GM12865 (cell line): ENCODE measurements at places on chromosomes 5 and 9.

GRCh38 chr5:62603934-62604333 lies 25.3 kb downstream of the LRRC70 start:
- DNase-seq: no peak

GRCh38 chr5:6707852-6708251 lies 5.4 kb upstream of the TENT4A start:
- no peak for DNase-seq

- no peak for DNase-seq
Measured at GRCh38 chr5:41112486-41113455, 41.6 kb upstream of the MROH2B start.

DNA sequence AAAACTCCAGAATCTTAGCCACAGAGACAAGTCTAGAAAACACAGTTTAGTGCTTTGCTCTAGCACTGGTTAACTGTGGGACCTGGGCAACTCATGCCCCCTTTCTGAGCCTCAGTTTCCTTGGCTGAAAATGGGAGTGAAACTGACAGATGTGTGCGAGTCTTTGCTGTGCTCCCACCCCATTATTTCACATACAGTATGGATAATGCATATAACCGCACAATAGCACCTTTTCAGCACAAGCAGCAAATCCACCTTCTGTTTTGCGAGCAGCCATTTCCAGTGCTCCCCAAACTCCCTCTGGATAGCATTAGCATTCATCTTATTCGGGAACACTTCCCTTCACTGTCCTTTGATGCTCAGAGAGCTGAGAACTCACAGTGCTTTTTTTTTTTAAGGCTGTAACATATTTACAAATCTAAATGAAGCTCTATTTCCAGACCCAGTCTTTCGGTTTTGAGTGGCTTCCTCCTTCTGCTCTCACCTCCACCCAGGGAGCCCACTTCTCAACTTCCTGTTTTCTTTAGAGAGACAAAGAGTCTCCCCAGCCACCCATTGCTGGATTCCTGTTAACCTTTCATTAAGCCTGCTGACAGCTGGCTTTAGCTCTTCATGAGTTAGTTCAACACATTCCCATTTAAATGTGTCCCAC lies 49.2 kb downstream of the TIMD4 start:
- DNase-seq: peak; percentile 87

DNA sequence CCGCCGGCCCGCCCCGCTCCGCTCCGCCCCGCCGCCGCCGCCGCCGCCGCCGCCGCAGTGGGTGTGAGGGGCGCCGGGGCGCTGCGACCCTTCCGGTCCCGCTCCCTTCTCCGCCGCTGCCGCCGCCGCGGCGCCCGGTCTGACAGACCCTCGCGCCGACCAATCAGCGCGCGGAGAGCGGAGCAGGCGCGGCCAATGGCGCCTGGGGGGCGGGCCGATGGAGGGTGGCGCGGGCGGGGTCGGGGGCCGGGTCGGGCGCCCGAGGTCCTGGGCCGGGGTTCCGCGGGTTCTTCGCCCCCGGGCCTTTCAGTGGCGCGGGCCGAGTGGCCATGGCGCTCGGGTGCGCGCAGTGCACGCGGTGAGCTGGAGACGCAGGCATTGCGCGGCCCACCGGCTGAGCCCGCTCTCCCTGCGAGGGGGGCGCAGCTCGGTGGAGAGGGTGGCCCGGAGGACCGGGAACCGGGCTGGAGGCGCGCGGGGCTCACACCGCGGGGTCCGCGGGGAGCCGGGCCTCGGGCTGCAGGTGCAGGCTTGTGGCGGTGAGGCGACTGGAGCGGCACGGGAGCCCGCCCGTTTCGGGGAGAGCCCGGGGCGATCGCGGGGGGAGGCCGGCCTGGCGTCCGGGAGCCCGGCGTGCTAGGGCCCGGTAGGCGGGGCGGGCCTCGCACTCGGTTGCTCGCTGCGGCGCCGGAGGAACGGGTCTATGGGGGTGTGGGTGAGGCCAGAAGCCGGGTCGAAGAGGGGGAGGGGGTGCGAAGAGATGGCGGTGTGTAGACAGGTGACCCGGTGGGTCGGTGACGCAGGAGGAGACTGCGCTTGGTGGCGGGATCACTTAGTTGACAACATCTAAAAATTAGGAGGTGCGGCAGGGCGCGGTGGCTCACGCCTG lies at the start of gene MAPK9:
Gene MAPK9, minus strand, starts transcription at position 141 of the 889 bp plus-strand sequence. CDS start 11,522 bp downstream, outside the sequence.
- DNase-seq: peak; percentile 91

DNA sequence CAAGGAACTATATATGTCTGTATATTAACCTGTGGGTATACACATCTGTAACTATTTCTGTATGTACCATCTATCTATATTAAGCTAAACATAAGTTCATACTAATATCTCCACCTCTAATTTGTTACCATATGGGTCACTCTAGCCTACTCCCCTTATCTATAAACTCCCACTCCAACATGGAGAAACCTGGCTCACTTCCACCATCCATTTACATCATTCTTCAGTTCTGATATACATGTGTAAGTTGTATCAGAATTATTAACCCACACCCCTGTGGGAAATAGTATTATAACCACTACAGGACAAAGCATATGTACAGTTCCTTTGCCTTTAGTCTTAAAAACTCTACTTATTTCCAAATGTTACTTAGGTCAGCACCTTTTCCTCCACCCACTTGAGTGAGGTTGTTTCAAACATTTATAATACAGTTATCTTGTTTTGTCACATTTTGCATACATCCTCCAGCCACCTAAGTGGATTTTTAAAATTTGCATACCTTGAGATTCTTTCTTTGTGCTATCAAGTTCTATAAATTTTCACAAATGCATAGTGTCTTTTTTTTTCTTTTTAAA lies 10.6 kb downstream of the NDFIP1 start:
- DNase-seq: no peak

GRCh38 chr9:114339130-114339908 lies 9.7 kb downstream of the ORM2 start:
- peak; percentile 71 for DNase-seq

DNA sequence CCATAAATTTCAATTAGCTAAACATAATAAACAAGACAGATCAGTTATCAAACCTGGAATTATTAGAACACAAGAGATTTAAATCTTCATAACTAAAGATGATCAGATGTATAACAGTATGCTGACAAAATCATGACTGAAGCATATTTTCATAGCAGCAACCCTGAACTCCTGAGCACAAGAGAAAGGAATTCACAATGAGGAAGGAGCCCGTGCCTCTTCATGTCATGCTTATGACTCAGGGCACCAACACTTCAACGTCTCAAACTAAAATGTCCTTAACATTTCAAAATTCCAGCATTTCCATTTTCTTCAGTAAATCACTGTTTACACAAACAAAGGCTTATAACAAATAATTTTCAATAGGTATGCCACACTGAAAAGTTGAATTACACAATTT lies 6.7 kb downstream of the AP3B1 start:
- DNase-seq: no peak

DNA sequence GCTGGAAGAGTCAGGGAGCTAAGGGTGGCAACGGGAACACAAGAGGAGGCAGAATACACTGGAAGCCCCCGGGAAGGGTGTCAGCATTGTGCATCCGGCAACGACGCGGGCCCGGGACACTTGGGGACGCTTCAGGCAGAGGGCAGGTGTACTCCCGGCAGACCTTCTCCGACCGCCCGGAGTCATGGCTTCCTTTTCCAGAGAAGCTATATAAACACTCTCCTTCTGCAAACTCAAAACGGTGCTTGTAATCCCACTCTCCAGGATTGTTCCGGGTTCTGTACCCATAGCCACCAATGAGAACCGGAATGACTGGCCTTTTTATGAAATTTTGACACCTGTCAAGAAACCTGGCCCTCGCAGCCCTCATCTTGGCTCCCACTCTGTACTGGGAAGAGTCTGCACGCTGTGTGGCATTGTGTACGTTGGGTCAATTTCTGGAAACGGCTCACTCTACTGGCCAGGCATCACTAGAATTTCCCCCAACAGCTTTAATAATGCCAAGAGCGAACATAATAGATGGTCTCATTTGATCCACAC lies 462 bp upstream of the MCC start:
- DNase-seq: no peak

DNA sequence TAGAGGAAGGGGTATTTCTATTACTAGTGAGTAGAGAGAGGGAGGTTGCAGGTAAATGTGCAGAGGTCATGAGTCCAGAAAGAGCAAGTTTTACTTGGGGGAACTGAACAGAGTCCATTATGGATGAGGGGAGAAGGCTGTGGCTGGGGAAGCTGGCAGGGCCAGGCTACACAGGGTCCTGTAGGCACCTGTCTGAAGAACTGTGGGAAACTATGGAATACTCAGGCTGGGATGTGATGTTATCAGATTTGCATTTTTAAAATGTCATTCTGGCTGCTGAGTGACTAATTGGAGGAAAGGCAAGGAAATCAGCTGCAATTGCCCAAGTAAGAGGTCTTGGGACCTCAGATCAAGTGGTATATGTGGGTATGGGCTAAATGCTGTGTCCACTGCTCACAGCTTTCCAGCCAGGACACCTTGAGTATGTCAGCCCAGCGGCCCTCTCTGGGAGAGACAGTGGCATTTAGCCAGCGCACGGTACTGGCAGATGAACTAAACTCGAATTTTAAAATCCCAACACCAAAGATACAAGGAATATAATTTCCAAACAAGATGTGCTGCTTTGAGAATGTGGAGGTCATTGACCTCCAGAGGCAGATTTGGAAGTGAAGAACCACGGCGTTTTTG lies 49.1 kb downstream of the FGF1 start:
- no peak for DNase-seq

DNA sequence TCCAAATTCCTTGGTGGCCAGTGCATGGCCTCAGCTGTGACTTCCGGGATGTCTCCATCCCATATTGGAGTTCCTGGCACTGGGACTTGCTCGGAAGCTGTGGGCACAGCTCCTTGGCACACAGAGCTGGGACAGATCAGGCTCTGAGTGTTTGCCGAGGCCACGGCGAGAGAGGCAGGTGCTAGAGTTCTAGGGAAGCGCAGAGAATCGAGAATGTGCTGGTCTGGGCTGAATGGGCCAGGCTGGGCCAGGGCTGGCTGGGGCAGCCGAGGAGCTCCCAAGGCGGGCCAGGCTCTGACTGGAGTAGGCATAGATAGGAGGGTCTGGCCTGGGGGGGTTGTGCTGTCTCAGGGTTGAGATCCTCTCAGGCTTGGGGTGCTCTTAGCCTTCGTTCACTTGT lies 45.4 kb downstream of the HMCN2 start:
- no peak for DNase-seq
